ENCODE measurements at places on chromosomes 16 and 17.

GRCh38 chr16:69340095-69340644 is 598 bp downstream of the NIP7 start:
- H3K36me3 ChIP-seq, result peaks cover 48% of the 10 kb centered on the region
- H3K27me3 ChIP-seq, result no peaks in the 10 kb centered on the region
- DNase-seq, result peak; percentile 12
- H3K27ac ChIP-seq, result peak overlapping the region; percentile 99

DNA sequence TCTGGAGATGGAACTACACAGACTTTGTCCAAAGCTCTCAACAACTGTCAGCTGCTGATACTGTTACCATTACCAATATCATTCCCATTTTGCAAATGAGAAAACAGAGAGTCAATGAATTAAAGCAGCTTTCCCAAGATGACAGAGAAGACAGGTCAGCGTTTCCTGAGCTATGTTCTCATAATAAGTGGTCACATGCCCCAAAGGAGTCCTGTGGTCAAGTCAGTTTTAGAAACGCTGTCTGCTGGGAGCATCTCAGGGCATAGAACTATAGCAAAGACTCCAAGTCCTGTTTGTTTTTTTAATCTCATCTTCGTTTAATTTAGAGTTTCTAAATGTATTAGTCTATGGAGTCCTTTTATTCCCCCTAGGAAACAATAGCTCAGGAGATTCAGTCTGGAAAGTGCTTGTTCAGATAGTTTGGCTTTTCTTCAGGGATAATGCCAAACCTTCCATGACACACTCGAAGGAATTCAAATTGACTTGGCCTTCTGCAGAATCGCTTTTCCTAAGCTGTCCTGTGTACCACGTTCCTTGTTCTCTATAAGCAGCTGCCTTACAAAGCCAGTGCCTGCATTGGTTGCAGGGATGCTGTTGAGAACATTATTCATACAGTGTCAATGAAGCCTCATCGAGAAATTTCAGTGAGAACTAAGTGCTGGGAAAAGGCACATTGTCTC is 12.1 kb downstream of the CCDC42 start:
- no peak overlapping the region for H3K27ac ChIP-seq
- no peak for DNase-seq
- no peaks in the 10 kb centered on the region for H3K4me1 ChIP-seq

- no peak overlapping the region for H3K4me3 ChIP-seq
- peaks cover 1% of the 10 kb centered on the region for H3K36me3 ChIP-seq
- no peak for DNase-seq
- H3K4me1 ChIP-seq, result peaks cover 14% of the 10 kb centered on the region
- H3K27me3 ChIP-seq, result peaks cover 7% of the 10 kb centered on the region
- no peak overlapping the region for H3K27ac ChIP-seq
These were observed 706.1 kb downstream of the WWOX start for GRCh38 chr16:78805556-78805955.

DNA sequence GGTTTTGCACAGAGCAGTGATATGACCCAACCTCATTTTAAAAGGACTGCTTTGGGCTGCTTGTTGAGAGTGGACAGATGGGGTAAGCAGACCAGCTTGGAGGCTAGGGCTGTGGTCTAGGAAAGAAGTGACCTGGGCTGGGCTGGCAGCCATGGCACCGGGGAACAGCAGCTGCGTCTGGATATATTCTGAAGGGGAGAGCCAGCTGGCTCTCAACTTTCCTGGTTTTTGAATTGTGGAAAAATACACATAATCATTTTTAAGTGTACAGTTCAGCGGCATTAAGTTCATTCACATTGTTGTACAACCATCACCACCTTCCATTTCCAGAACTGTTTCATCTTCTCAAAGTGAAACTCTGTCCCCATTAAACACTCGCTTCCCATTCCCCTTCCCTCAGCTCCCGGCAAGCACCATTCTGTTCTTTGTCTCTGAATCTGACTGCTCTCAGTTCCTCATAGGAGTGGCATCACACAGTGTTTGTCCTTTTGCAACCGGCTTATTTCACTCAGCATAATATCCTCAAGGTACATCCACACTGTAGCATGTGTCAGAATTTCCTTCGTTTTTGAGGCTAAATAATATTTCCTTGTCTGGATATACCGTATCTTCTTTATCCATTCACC is 113.2 kb downstream of the SPECC1 start:
- peaks cover 4% of the 10 kb centered on the region for H3K4me1 ChIP-seq
- H3K27ac ChIP-seq, result no peak overlapping the region
- H3K27me3 ChIP-seq, result peaks cover 11% of the 10 kb centered on the region

Measured in activated T-helper 1 cell treated with anti-CD3 and anti-CD28 coated beads, Interleukin-12 subunit alpha, Interleukin-12 subunit beta, Interleukin-2, Interleukin-4 antibody, amounts not matched to agents 30 ng/mL and 10 ng/mL and 1 ng/mL, durations not matched to agents 14 hours and 24 hours and 36 hours (primary cell).